Retinal pigment epithelial cell (primary cell): ENCODE measurements at places on chromosomes 3 and 15.

GRCh38 chr3:40262331-40262730, 47.2 kb upstream of the EIF1B start:
- DNase-seq: no peak

DNA sequence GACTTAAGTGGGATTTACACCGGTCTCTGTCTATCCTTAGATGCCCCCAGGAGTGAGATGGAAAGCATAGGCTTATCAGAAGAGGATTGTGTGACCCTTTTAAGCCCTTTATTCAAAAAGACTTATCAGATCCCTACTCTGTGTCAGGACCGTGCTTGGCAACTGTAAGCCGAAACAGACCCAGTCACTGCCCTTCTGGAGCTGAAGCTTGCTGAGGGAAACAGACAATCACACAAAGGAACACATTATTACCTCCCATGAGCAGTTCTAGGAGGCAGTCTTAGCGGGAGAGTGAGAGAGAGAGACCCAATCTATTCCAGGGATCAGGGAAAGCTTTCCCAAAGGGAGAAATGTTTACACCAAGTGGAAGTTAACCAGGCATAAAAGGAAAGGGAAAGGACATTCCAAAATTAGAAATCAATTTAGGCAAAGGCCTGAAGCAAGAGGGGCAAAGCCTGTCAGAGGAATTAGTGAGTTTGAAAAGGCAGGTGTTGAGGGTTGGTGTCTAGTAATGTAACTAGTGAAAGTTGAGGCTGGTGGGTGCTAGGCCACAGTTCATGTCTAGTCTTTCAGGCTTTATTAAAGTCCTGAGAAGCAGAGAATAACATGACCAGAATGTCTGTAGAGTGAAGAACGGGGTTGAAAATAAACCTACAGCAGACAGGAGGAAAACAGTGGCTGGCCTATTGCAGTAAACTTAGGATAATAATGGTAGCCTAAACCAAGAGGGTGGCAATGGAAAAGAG, 86.7 kb downstream of the THBS1 start:
- no peak for DNase-seq

DNA sequence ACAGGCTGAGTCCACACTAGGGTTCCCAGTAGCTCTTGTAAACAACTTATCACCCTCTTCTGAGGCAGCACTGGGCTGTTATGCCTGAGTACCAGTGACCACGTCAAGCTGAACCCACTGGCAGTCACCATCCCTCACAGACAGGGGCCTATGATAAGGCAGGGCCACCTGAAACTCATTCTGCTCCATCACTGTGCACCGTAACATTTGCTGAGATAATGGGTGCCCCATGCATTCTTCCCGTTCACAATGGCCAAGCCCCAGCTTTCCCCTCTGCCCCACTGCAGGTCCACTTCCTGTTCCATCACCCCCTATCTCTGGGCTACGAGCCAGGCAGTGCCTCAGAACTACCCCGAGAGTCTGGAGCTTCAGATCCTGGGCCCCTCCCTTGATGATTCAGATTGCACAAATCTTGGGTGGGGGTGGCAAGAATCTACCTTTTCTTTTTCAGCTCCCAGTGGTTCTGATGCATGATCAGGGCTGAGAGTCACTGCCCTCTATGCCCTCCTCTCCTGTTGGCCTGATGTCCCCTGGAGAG, 158.0 kb downstream of the RAB11A start:
- no peak for DNase-seq

- no peak for DNase-seq
Measured at GRCh38 chr3:13200946-13201345, 127.7 kb upstream of the IQSEC1 start.

DNA sequence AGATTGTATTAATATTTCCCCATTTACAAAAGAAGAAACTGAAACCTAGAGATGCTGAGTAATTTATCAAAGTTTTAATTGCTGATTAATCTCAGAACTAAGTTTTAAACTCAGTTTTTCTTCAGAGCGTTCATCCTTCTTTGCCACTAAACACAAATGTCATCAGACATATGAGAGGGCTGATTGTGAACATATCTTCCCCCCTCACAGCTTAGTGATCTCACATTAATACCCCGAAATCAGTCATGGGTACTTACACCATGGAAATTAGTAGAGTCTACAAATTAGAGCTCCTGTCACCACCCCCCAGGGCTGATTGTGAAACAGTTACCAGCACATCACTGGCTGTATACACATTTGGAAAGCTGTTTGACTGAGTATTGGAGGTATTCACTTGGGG, 189.3 kb upstream of the SGO1 start:
- DNase-seq: no peak

DNA sequence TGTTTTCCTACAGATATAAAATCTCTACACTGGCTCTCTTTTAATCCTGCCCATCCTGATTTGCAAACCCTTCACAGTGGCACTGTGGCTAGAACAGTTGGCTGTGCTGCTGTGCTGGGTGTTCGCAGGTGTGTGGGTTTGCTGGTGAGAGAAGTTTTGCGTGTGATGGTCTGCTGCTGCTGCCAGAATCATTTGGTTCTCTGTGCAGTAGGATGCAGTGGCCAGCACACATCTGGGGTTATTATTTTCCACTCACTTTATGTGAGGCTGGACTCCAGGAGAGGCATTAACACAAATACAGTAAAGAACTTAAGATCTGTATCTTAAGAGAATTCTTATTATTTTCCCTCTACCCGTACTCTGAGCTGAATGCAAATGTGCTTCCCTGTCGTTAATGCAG, 16.0 kb upstream of the PSMD6 start:
- DNase-seq: no peak

DNA sequence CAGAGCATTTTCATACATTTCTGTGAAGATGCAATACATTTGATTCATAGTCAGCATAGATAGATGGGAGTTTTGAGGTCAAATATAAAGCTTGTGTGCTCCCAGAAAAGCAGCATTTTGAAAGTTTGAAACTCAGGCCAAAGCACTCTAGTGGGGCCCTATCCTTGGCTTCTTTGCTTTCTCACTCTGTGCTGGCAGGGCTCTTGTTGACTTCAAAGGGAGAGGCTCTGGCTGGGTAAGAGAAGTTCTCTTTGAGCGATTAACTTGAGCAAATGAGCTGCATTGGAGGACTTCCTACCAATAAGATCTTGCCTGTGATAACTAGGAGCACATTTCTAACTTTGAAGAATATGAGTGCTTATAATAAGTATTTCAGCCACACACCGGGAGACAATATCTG, 214.0 kb upstream of the RARB start:
- no peak for DNase-seq

- DNase-seq: no peak
Measured at GRCh38 chr15:93152951-93153350, 63.9 kb upstream of the RGMA start.

GRCh38 chr3:83216919-83217594, 1455.6 kb upstream of the GBE1 start:
- no peak for DNase-seq

DNA sequence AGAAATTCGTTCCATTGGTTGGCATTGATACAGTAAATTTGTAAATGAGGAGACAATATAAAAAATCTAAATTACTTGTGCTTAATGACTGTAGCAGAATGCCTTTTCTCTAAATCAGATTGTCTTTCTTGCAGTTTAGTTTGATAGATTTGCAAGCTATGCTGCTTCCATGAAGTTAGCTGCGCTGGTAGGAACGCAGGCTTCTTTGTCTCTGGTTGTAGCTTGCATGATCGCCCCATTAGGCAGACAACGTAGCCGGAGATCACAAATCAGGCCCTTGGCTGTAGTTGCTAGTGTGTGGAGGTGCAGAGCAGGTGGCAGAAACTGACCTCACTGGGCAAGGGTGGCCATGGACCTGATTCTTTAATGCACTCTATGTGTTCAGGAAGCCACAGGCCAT, 6.1 kb downstream of the ZIC1 start:
- DNase-seq: no peak

- no peak for DNase-seq
Measured at GRCh38 chr15:40277471-40277870, 5.4 kb downstream of the ANKRD63 start.

DNA sequence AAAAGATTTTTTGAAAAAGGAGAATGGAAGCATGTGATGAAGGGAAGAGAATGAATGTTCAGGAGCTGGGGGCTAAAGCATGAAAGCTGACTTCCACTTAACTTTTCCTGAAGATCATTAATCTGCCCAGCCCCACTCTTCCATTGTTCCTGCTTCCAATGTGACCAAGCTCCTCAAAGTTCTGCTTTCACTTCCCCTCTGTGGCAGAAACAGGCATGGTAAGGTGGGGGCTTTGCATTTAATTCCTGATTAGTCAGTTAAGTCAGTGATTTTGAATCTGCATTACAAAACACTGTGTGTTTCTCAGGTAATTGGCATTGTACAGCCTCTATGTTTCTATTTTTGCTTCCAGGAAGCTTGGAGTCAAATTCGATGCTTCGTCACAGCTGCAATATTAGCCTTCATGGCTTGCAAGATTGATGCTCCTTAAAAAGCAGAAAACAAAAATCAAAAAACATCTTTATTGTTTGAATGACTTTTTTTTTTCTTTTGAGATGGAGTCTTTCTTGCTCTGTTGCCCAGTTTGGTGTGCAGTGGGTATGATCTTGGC, 7.3 kb upstream of the TM6SF1 start:
- no peak for DNase-seq

DNA sequence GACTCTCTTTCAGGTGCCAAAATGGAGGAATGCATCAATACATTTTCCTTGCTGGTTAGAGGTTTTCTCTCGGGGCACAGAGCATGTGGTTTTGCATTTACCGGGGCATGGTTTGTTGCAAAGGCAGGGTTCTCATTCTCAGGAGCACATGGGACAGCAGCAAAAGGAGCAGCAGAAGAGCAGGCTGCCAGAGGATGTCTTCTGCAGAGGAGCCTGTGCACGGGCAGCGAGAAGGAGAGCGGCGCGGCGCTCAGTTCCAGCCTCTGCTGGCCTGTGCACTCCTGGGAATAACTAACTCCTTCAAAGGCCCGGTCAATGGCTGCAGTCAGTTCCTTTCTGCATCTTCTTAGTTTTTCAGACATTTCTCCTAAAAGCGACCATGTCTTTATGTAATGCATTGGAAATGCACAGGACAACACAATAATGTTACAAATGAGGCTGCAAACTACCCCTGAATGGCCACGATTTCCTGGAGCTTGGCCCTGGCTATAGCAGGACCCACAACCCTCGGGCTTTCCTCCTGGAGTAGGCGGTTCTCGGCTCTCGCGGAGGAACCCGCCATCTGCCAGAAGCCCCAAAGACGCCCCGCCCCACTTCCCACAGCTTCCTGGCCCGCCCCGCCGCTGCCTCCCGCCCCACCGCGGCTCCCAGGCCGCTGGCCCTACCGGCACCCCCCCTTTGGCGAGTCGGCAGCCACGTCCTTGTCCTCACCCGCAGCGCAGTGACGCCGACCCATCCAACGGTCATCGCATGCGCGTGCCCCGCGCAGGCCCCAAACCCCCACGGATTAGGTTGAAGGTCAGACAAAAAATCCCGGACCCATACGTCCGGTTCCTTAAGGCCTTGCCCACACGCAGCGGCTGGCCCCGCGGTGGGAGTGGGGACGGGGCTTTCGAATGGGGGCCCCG, at the start of gene C3orf62:
Gene C3orf62, minus strand, starts transcription at position 758 of the 908 bp plus-strand sequence. Its CDS starts 360 bp downstream, at position 398.
- no peak for DNase-seq
